Neural cell (in vitro differentiated cells): ENCODE measurements at places on chromosomes 13 and 19. TPM values are rescaled to one million over a fixed set of nuclear protein-coding genes. Genes with fewer than 3 reads are reported as not detected.

The KCNN4 gene
- polyA plus RNA-seq = not detected in 2 replicates

The KMT5C gene
- 50.9 and 72.1 TPM in 2 replicates for polyA plus RNA-seq

The TMC4 gene
- 0.15 and 2.2 TPM in 2 replicates for polyA plus RNA-seq

The PLK5 gene
- polyA plus RNA-seq = 3.6 and 7.1 TPM in 2 replicates

The ZNF540 gene
- polyA plus RNA-seq = 22.5 and 24.7 TPM in 2 replicates

The ZNF708 gene
- polyA plus RNA-seq = 16.0 and 30.9 TPM in 2 replicates

The GARRE1 gene
- polyA plus RNA-seq = 15.9 and 16.9 TPM in 2 replicates

The KLK3 gene
- not detected in 2 replicates for polyA plus RNA-seq

The KLK15 gene
- not detected in 2 replicates for polyA plus RNA-seq

The ARL11 gene
- polyA plus RNA-seq = not detected in 2 replicates

The AP2S1 gene
- polyA plus RNA-seq = 167 and 172 TPM in 2 replicates

The GGN gene
- polyA plus RNA-seq = 0.21 and 0.28 TPM in 2 replicates

The ZNF497 gene
- polyA plus RNA-seq = 13.7 and 18.4 TPM in 2 replicates

The POLRMT gene
- polyA plus RNA-seq = 28.3 TPM in 2 replicates

The INSL3 gene
- not detected in 2 replicates for polyA plus RNA-seq

The PRR12 gene
- polyA plus RNA-seq = 1.2 and 1.7 TPM in 2 replicates
